ENCODE measurements at places on chromosomes 3 and 15.

GRCh38 chr3:72185549-72186399 lies 400.8 kb upstream of the PROK2 start:
- no peak for DNase-seq

- DNase-seq = no peak
Measured at GRCh38 chr3:23071758-23072157, 131.4 kb upstream of the UBE2E2 start.

DNA sequence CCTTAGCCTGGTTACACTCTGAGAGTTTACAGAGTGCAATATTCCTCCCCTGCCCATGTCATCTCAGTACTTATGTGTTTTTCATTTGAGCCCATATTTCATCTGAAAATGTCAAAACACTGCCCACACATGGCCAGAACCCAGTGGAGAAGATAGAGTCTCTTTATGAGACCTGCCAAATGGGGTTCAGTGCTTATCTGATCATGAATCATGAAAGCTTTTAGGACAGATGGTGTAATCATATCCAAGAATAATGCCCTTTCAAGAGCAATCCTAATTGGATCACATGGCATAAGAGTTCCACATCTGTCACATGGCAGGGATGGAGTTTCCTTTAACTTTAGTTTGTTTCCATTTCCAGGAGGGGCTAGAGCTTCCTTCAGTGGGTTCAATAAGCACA lies 77.2 kb upstream of the AGBL1 start:
- no peak for DNase-seq

DNA sequence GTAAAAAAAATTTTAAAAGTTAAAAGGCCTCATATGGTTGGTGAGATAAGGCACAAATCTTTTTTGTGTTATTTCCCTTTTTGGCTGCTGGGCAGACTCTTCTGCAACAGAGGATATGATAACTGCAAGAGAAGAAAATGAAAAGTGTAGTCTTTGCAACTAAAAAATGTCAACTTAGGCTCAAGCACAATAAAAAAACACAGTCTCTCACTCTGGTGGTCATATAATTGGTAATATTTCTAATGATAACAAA lies 15.4 kb downstream of the COMMD2 start:
- no peak for DNase-seq

Data from thymus (tissue), 14 donors.